KBM-7 (cell line): ENCODE measurements at places on chromosomes 12 and 14.

DNA sequence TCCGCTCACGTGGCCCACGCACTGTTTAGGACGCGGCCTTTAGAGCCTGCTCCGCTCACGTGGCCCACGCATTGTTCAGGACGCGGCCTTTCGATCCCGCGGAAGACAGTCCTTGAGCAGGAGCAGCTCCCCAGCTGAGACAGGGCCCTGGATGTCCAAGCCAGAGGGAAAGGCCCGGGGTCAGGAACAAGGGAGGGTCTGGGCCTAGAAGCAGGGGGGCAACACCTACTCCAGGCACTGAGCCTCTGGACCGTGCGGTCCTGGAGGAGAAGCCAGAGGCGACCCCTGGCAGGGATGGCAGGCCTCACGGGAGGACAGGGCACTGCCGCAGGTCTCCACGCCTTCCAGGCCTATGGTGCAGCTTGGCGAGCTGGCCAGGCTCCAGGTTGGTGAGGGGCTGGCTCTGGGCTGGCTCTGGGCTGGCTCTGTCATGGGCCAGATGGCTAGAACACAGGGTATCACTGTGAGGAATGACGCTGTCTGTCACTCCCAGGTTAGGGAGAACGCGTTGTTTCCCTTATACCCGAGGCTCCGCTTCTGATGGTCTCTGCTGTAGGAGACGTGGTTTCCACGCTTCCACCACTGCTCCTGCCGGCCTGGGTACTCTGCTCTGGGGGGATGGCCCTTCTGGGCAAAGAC is 341.7 kb downstream of the TMEM121 start:
- DNase-seq = no peak

GRCh38 chr14:47710581-47710980 is 35.2 kb upstream of the MDGA2 start:
- DNase-seq = no peak

DNA sequence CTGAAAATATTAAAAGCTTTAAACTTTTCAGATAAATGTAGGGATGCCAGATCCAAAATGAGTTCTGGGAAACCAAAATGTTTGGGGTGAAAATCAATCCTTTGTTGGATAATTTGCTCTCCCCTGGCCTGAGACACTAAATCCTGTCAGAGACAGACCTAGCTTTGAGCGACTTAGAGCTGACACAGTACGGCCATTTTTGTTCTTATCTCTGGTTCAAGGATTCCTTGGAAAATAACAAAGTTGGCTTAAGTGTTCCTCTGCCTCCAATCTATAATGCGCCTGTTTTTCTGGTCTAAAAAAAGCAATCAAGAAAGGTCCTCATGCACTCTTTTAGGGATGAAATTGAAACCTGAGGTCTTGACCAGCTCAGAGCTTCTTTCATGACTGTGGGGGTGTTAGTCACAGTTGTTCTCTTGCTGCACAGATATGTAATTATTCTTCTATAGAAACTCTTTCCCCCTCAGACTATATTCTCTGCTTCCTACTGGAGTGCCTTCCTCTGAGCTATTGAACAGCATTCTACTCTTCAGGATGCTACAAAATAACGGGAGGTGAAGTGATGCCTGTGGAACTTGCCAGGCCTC is 52.3 kb upstream of the EGLN3 start:
- no peak for DNase-seq

DNA sequence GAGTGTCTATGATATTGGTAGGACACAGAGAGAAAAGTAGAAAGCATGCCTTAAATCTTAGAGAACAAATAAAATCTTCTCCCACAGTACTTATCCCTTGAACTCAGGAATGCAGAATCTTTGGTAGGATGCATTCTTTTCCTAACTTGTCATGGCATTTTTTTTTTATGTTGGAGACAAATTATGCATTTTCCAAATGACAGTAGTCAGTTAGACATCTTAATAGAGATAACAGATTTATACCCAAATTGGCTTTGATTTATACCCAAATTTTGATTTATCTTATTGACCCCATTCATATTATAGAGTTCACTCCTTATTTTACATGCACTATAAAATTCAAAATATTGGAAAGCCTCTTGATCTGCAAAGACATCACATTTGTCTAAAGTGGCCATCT is 132.9 kb downstream of the CNTN1 start:
- no peak for DNase-seq

- no peak for DNase-seq
Measured at GRCh38 chr14:100776681-100777365, 49.1 kb upstream of the MEG3 start.

DNA sequence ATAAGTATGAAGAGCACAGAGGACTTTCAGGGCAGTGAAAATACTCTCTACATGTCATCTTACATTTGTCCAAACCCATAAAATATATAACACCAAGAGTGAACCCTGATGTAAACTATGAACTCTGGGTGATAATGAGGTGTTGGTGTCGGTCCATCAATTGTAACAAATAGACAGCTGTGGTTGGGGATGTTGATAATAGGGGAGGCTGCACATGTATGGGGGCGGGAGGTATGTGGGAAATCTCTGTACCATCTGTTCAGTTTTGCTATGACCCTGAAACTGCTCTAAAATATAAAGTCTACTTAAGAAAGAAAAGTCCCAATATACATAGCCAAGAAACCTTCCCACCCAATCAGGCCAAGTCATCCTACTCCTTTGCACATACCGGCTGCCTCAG is 88.5 kb downstream of the GPR135 start:
- no peak for DNase-seq

GRCh38 chr14:71198687-71199086 is 291.4 kb downstream of the PCNX1 start:
- no peak for DNase-seq

DNA sequence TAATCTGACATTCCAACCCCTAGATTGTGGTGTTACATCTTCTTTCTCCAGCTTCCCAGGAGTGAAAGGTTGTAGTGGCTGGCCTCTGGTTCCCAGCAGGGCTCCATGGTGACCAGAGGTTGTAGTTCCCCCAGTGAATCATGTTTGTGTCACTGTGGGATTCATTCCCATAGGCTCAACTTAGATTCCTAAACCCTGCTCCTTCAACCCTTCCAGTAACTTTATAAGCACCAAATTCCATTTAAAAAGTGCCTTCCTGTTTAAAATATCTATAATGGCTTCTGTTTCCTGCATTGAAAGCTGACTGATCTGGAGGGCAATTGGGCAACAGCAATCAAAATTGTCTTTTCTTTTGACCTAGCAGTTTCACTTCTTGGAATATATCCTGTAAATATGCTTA is 40.5 kb upstream of the TBC1D15 start:
- DNase-seq = peak; percentile 53

DNA sequence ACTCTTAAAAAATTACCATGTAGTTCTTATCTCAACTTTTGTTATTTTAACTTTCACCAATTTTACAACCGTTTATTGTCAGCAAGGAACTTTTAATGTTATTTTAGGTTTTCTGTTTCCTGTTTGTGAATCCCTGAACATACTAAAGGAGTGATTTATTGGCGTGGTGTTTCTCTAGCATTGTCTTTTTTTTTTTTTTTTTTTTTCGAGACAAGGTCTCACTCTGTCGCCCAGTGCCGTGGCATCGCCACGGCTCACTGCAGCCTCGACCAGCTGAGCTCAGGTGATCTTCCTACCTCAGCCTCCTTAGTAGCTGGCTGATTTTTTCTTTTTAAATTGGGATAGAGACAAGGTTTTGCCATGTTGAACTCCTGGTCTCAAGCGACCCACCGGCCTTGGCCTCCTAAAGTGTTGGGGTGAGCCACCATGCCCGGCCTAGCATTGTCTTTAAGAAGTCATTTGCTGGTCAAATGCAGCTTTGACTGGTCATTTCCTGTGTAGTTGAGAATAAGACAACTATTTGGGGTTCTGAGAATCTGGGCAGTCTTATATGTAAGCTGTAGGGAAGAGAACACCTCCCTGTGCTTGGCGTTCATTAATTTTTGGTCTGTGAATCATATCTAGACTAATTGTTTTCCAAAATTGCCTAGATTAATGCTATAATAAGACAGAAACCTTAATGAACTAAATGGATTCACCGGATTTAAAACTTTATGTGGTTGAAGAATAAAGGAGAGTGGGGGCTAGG is 2.1 kb downstream of the WASHC4 start:
- DNase-seq = peak; percentile 42

DNA sequence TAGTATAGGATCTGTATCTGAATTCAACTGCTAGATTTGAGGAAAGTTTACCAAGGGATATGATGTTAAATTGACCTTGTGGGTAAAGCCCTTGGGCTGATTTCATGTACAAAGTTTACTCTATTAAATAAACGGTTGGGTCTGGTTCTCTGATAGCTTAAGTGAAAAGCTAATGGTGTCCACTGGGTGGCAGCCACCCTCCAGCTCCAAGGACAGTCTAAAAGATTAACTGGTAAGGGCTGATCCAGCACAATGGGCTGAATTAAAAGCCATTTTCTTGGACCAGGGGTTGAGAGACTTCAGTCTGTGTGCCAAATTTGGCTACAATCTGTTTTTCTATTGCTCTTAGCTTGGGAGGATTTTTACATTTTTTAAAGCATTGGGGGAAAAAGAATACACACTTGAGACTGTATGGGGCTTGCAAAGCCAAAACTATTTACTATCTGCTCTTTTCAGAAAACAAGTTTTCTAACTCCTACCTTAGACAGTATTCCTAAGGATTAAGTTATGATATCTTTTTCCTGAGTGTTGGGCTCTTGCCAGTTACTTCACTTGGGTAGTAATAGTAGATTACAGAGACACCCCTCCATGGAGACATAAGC is 116.5 kb downstream of the GPHN start:
- peak; percentile 65 for DNase-seq

GRCh38 chr14:90288651-90289355 is 32.5 kb downstream of the PSMC1 start:
- DNase-seq = no peak

DNA sequence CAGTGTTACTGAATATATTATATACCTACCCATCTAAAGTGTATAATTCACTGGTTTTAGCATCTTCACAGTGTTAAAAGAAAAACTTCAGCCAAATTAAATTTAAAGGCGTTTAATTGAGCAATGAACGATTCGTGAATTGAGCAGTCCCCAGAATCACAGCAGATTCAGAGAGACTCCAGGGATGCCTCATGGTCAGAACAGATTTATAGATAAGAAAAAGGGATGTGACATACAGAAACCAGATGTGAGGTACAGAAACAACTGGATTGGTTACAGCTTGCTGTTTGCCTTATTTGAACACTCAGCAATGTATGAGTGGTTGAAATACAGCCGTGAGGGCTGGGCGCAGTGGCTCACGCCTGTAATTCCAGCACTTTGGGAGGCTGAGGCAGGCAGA is 84.6 kb downstream of the WNK1 start:
- DNase-seq = peak; percentile 10

- no peak for DNase-seq
Measured at GRCh38 chr12:53974084-53975063, at the start of gene HOTAIR. Gene HOTAIR, minus strand, starts transcription at chr12:53974954.

- no peak for DNase-seq
Measured at GRCh38 chr12:89678225-89678624, 30.4 kb downstream of the ATP2B1 start.

DNA sequence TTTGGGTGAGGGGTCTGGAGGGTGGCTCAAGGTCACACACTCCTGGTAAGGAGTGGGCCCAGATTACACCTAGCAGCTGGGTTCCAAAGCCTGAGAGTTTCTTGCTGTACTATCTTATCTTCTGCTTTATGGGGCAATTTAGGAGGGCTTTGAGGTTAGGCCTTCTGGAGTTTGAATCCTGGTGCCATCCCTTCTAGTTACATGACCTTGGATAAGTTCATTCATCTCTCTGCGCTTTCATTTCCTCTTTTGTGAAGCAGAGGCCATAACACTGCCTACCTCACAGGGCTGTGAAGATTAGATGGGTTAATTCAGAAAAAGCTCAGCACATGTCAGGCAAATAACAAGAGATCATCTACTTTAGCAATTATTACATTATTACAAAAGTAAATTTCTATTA is 7.4 kb upstream of the KRT77 start:
- peak; percentile 16 for DNase-seq

DNA sequence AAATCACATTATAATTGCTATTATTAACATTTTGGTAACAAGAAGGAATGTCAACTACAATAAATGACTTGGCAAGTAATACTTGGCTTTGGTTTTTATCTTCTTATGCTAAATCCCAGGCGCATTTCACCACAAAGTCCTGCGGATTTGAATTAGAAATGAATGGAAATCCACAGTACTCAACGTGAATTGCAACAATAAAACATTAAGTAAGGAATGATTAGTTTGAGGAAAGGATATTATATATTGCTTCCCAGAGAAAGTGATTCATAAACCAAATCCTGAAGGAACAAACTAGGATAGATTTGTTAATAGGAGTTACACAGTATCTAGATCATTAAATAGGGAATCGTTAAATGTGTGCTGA is 1089.7 kb downstream of the TRHDE start:
- DNase-seq = no peak

- no peak for DNase-seq
Measured at GRCh38 chr14:101507836-101508150, 53.5 kb upstream of the DIO3 start.

- no peak for DNase-seq
Measured at GRCh38 chr14:56059054-56059453, 59.2 kb upstream of the PELI2 start.

GRCh38 chr14:94880876-94881275 is 111.0 kb upstream of the GSC start:
- no peak for DNase-seq

DNA sequence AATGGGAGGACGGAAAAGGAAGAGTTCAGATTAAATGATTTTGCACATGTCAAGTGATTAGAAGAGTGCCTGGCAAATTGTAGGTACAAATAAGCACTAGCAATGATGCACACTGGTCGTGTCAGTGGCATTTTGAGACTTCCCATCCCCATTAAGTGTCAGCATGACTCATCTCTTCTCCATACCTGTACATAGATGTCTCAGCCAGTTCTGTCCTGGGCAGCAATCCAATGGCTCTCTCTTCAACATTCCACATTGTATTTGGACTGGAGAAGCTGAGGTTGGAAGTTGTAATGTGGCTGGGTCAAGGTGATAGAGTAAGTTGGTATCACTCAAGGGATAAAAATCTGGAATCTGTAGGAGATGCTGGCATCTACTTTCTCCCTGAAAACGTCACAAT is 742.7 kb downstream of the VRK1 start:
- no peak for DNase-seq

DNA sequence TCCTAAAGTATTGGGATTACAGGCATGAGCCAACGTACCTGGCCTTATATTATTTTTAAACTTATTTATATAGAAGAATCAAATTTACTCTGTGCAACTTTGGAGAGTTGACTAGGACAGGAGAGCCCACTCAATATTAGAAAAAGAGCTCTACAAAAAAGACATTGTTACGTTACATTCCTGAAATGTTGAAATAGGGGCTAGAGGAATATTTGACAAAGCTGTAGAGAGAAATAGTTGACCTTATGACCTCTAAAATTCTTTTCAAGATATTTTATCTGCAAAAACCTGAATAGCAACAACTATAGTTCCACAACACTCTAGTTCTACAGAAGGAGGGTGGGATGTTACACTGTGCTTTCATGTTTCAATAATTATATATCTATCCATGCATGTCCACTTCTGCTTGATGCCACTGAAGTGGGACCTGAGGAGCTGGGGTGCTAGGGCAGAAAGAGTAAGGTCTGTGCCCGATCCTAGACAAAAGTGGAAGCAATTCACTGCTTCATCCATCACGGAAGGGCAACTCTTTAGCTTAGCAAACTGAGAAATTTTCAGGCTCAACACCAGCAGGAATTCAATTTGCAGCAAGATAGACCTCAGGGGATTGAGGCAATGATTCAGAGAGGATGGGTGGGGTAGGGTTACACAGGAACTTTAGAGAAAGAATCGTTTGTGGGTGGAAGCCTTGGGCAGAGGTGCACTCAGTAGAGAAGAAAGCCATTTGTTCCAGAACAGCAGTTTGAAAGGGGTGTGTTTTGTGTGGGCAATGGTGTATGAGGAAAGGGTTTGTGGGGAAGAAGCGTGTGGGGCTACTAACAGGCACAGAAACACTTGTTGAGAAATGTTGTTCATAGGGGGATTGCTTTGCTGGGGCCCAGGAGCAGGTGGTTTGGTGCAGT is 16.0 kb upstream of the RNASE10 start:
- DNase-seq = peak; percentile 44
